ENCODE measurements at places on chromosomes 7 and 10.

GRCh38 chr10:22666287-22667092, 47.9 kb downstream of the PIP4K2A start:
- DNase-seq: no peak

DNA sequence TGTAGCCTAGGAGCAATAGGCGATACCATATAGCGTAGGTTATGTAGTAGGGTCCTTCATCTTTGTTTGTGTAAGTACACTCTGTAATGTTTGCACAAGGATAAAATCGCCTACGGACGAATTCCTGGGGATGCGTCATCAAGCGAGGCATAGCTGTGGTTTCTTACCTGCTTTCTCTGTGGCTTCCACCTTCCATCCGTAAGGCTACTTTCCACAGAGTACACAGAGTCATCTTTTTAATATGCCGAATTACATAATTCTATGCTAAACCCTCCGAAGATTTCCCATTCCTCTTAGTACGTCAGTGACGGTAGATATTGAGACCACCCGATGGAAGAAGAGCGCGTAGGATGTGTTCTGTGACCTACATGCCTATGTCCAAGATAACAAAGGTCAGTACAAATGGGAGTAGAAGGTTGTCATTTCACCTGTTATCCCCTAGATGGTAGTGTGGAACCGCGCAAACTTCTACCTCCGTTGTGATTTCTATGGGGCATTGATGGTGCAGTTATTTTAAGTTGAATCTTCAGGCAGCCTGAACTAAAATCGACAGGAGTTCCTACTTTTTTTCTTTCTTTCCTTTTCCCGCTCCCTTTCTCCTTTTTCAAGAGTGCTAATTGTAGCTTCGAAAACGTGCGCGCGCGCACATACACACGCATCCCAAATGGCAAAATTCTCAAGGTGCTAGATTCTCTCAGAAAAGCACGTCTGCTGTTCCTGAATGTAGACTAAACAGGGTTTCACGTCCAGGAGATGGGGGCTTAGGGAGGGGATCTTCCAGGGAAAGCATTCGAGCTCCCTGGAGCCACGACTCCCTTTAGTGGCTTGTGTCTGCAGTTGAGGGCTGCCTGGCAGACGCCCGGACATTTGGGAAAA, 111.7 kb upstream of the MBL2 start:
- no peak for DNase-seq

- DNase-seq: no peak
Measured at GRCh38 chr10:84205853-84206525, 11.7 kb downstream of the CDHR1 start.

DNA sequence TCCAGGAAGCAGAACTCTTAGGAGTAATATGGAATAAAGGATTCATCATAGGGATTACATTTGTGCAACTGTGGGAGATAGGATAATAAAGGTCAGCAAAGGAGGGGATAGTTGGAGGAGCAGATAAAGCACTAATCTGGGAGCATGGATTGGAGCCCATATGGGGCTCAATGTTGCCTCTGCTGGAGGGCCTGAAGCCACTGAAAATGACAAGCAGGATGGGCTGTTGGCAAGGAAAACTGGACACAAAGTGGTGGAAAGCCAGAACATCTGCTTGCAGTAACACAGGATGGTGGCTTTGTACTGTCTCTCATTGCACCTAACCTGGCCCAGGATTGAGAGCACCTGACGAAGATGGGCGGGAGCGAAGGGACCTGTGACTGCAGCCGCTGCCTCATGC, 15.0 kb upstream of the COMMD3 start:
- no peak for DNase-seq

GRCh38 chr10:112797855-112798254, 152.2 kb upstream of the TCF7L2 start:
- no peak for DNase-seq

DNA sequence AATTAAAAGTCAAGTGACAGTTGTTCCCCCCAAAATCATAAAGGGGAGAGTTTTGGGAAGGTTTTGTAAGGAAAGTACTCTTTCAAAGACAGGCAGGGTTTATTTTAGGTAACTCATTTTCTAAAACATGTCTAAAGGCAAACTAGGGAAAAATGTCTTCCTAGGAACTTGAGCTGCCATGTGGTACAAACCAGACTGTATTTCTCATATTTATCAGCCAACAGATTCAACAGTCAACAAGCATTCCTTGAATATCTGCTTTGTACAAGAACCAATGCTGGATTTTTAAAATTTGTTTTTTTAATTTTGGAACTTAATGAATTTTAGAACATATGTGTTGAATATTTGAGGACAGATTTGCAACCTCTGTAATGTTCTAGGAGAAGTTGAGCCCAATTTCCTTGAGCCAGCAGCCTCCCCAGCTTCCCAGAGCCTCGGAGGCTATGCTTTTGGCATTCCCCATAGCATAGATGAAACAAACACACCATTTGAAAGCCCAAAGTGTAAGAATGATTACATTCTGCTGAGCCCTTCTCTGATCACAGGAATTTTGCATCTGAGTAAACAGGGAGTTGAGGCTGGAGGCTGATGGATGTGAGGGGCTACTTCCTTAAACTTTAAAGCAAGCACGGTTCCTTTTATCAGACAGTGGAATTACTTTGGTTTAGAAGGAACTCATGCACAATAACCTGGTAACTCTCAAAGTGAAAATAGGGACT, 345.1 kb downstream of the RNLS start:
- DNase-seq: no peak

GRCh38 chr10:65945061-65945460, 980.8 kb upstream of the LRRTM3 start:
- no peak for DNase-seq

GRCh38 chr10:105598207-105598606, 957.1 kb downstream of the SORCS3 start:
- no peak for DNase-seq

DNA sequence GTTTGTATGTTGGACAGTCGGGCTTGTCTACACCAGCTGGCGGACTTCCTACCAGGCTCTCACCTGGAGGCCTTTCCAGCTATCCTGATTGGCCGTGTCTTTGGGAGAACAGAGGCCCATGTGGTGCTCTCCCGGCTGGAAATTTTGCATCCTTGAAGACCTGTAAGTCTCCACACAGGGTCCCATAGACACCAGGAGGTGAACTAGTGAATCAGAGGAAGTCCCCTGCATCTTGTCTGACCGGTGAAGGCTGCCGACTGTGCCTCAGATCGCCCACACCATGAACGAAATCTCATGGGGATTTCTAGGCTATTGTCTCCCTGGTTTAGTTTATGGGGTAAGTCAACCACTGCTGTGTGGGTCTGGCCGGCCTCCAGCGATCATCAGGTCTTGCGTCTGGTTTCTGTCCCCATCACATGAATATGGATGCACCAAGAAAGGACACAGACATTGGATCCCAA, 108.4 kb upstream of the LYZL2 start:
- no peak for DNase-seq

DNA sequence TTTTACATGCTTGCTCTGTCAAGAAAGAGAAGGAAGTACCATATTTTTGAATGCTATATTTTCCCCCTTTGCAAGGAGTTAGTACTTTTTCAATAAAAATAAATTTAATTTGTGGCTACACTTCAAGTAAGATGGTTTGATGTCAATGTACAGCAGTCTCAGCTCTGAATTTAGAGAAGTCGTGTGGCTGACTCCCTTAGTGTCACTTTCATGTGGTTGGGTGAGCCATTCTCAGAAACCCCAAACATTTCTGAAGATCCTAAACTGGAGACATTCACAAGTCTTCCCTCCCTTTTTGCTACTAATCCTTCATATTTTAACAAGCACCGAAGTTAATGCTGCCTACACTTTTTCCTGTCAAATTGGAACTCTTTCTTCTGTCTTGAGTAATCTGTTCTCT, 244.4 kb downstream of the DYNC1I1 start:
- no peak for DNase-seq

GRCh38 chr7:16484453-16485158, 19.1 kb upstream of the SOSTDC1 start:
- no peak for DNase-seq

DNA sequence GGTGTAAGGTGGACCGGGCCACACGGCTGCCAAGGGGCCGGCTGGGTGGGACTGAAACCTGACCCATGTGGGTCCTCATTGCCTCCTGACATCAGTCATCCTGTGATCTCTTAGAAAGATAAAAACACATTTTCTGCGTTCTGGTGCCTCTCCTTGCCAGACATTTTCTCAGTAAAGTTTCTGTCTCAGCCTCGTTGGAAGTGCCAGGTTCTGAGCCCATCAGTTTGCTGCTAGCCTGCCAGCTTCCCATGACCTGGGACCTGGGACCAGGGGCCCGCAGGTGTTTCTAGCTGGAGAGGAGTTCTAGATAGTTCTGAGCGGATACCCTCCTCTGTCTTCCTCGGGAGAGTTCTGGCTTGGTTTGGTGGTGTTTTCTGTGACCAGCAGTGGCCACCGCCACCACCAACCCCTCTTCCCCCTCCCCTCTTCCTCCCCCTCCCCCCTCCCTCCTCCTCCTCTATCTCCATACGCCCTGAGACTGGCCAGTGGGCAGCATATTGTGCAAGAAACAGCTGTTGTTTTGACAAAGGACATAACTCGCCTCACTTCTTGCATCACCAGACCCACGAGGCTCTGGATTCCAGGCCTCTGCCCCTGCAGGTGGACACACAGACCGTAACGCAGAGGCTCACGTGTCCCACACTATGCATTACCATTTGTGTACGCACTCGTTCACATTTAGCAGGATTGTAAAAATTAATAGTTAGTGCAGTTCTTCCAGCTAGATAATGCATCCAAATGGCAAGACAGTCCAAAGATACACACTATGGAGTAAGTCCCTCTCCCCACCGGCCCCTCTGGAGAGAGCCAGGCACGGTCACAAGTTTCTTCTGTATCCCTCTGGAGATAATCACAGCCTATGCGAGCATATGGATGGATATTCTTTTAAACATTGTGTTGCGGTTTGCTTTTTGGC, 94.6 kb downstream of the CUX1 start:
- DNase-seq: no peak

DNA sequence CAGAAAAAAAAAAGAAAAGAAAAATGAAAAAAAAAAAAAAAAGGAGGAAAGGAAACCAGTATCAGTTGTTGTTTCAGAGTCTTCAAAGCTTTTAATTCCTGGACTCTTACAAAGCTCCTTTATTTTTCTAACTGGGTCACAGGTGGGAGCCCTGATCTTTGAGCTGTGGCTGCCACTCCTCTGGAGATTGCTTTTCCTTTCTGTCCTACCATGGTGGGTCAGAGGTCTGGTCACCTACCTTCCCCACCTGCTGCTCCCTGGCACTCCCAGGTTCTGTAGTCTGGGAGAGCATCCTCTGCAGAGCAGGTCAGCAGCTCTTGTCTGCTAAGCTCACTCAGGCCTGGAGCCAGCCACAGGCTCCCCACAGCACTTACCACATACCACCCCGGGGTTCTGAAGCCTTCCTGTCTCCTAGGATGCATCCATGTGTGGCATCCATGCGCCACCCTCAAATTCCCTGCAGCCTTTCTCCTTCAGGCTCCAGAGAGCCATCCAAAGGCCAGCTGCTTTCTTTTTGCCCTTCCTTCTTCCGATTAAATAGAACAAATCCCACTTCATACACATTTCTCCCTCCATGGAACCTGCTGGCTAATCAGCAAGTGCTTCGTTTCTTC, 73.2 kb upstream of the TPK1 start:
- DNase-seq: no peak

DNA sequence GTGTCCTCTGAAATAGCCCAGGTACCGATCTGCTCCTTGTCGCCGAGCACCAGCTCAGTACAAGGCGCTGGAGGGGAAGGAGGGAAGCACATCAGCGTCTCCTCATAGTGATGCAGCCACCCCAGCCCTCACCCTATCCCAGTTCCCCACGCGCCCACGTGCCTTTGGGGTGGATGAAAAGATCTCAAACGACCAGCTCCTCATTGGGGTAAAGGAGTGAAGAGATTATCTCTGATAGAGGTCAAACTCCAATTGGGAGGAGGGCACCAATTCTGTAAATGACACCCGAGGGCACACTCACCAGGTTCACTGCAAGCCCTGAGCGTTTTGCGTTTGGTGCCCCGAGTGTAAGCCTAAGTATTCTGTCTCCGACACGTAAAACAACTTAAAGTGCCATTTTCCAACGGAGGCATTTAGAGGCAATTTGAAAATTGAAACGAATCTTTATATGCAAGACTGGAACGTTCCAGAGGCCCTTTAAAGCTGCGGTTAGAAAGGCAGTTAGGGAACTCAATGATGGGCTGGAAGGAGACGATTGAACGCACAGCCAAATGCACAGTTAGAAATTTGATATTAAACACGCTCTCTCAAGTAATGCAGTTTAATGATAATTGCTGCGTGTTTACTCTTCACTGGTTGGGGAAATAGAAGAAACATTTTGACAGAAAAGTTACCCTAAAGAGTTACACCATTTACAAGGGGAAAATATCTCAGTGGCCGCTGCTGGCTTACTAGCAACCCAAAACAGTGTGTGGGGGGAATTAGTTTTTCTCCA, 8.9 kb upstream of the EMX2 start:
- DNase-seq: no peak

GRCh38 chr7:124934841-124935240, 5.2 kb upstream of the POT1 start:
- DNase-seq: no peak

DNA sequence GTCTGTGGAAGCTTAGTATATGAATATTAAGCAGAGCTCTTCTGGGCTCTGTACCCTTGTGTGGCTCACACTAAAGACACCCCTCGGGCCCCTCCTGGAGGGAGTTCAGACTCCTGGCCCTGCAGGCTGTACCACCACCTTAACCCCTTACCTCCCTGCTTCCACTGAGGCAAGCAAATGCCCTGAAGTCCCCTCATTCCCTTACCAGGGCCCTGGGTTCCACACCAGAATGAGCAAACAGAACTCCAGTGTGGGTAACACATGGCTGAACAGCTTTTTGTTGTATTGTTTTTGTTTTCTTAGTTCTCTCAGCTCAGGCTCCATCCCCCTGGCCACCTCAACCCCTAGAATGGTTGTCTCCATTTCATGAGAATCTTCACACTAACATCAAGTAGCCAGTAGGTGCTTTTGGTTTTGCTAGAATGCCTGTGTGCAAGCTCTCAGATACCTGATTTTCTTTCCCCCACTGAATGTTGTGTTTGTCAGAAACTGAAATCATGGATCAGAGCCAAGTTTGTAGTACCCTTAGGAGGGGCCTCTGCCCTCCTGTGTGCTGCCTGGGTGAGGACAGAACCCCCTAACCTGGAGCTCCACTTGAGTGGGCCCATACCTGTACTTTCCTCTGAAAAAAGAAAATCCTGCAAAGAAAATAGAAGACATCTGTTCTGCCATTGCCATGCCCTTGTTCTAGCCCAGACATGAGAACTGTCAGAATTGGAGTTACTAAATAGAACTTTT, 2.8 kb upstream of the WAPL start:
- no peak for DNase-seq

- DNase-seq: no peak
Measured at GRCh38 chr10:31708046-31708445, 220.6 kb downstream of the ARHGAP12 start.

DNA sequence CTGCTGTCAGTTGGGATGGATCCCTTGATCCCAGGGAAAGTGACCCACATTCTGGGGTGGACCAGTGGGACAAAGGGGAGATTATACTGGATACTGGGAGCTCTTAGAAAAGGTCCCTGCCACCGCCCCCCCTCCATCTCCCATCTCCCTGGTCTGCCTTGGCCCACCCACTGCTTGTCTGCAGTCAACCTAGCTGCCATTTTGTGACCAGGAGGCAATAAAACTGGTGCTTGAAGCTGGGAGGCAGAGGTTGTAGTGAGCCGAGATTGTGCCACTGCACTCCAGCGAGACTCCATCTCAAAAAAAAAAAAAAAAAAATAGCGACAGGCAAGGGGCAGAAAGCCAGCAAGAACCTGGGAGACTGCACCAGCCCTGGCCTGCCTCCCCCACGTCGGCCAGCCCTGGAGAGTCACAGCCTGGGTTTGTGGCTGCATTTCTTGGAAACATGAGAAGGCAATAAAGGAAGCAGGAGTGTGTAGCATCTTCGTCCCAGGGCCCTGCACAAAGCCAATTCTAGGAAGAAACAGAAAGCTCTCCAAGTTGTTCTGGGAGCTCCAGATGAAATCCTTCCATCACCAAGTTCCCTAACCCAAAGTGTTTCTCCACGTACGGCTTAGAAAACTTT, 4.7 kb upstream of the ARPC1B start:
- DNase-seq: no peak

Data from NCI-H774 (cell line).